Fibroblast of skin of right biceps (primary cell): ENCODE measurements at places on chromosomes 4 and X.

GRCh38 chr4:173237152-173237551 lies 68.5 kb downstream of the GALNT7 start:
- DNase-seq, result no peak

- DNase-seq, result peak; percentile 68
Observed at GRCh38 chr4:155854582-155855226, 11.4 kb downstream of the ASIC5 start.

- no peak for DNase-seq
Observed at GRCh38 chr4:42927946-42928345, 35.4 kb downstream of the GRXCR1 start.

- no peak for DNase-seq
Observed at GRCh38 chrX:9866633-9867032, 80.4 kb downstream of the SHROOM2 start.
